ENCODE measurements at places on chromosomes 7 and 10.

GRCh38 chr10:80461208-80462183 lies 7.4 kb downstream of the TSPAN14 start:
- DNase-seq = no peak

GRCh38 chr10:77187376-77187999 lies 450.1 kb downstream of the KCNMA1 start:
- no peak for DNase-seq

GRCh38 chr10:1575481-1576244 lies 161.7 kb downstream of the ADARB2 start:
- no peak for DNase-seq

- DNase-seq = no peak
These were observed 39.9 kb upstream of the PIP4K2A start for GRCh38 chr10:22754296-22754695.

- DNase-seq = no peak
These were observed 77.7 kb downstream of the WDFY4 start for GRCh38 chr10:48762064-48763042.

DNA sequence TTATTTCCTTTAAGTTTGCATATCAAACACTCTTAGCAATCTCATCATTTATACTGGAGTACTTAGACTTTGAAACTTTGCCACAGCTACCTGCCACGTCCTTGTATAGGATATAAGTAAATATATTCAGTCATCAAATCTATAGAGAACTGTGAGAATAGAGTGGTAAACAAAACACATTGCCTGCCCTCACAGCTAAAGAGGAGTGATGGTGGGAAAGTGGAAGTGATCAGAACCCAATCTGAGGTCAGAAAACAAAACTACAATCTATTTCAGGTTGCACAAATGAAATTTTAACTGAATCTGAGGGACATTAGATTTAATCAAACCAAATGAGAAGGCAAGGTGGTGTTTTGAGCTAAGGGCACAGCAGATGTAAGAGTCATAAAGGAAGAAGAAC lies 74.8 kb downstream of the ZEB1 start:
- no peak for DNase-seq

- DNase-seq = no peak
These were observed 89.5 kb downstream of the VWDE start for GRCh38 chr7:12314199-12314598.

GRCh38 chr7:35012160-35012559 lies 25.1 kb downstream of the DPY19L1 start:
- DNase-seq = no peak

- DNase-seq = no peak
These were observed 263.3 kb downstream of the GLRX3 start for GRCh38 chr10:130399425-130399950.

- DNase-seq = no peak
These were observed 37.4 kb upstream of the DUSP5 start for GRCh38 chr10:110460111-110460809.

DNA sequence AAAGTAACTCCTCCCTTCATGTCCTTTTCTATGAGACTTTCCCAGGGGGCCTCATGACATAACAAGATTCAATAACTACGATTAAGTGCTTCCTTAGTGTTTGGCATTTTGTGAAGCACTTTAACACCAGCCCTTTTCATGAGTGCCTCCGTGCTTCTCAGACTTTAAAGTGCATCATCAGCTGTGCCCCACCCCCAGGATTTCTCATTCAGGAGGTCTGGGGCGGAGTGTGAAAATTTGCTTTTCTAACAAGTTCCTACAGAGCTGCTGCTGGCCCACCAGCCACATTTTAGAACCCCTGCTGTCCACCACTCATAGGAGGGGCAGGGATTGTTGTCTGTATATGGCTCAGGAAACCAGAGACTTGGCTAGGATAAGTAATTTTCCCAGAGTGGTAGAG lies 445.3 kb downstream of the LRMDA start:
- no peak for DNase-seq

DNA sequence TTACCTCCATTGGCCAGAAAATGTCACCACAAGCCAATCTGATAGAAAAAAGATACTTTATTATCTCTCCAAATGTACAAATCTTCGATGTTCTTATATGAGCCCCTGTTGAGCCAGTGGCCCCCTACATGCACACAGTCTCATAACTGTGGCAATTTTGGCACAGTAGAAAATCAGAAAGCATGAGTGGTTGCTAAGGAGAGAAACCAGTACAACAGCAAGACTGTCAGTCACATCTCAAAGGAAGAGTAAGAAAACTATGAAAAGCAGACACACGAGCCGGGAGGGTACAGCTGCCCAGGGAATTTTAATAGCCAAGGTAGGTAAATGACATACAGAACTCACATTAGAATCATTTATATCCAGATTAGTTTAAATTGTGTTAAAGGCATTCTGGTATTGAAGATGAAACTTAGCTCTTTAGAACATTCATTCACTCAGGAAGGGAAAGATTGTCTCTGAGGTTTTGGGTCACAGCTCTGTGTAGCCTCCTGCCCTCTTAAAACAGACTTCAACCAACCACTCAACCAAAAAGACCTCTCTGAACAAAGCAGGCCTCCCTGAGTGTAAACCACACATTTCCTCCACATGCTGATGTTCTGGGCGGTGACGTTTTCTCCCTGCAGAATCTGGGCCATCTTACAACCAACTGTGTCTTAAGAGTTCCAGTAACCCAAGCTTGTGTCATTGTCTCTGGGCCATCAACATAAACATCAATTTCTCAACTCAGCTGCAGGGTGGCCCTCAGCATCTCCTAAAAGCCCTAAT lies 80.8 kb upstream of the ADAM12 start:
- DNase-seq = no peak

- DNase-seq = no peak
These were observed 416.7 kb downstream of the ARL4A start for GRCh38 chr7:13104128-13104527.
